Stimulated activated CD8-positive, alpha-beta memory T cell treated with anti-CD3 and anti-CD28 coated beads, Interleukin-7, amount 100 ng/mL, for 24 hours (primary cell): ENCODE measurements at places on chromosomes 6 and 20.

- no peak for DNase-seq
Observed at GRCh38 chr6:118677193-118677592, 25.8 kb upstream of the CEP85L start.

- no peak for DNase-seq
Observed at GRCh38 chr20:49983848-49984408, 1.1 kb downstream of the SNAI1 start.

DNA sequence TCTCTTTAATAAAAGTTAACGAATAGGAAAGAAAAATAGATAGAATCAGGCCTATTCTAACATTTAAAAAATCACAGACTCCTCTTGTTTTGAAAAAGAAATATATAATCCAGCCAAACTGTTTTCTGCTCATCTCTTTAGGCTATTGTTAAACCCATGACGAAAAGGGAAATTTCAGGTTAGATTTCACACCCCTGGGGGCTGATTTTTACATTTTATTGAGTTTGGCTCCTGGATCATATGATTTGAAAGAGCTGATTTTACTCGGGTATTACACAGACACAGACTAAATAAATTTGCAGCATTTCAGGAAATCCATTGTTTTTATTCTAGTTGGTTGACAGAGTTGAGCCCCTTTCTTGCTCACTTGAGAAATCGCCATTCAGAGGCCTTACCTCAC lies 135.8 kb upstream of the HMGCLL1 start:
- DNase-seq, result no peak

DNA sequence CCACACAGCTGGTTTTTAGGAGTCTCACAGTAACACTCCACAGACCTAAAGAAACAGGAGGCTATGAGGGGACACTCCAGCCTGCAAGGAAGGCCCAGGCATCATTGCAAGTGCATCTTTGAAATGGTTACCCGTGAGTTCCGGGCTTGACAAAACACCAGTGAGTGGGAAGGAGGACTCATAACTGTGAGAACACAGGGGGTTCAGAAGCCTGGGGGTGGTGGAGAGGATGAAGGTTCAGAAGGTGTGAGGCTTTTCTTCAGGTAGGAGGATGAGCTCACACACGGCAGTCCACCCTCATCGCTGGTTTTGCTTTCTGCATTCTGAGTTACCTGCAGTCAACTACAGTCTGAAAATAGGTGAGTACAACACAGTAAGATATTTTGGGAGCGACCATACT lies 39.9 kb downstream of the MAP7 start:
- DNase-seq, result no peak

DNA sequence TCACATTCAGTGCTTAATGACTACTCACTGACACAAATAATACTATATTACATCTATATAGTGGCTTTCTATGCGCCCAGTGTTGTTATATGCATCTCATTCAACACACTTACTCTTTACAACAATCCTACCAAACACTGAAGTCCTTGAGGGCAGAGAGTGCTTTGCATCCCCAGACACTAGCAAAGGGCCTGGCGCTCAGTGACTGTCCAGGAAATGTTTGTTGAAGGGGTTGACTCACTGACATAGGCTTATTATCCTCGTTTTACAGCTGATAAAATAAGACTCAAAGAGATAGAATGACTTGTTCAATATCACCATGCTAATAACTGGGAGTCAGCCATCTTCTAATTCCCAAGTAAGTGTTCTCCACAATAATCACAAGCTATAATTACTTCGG lies 163.3 kb downstream of the ARHGAP18 start:
- no peak for DNase-seq

GRCh38 chr20:12051206-12052163 lies 133.8 kb downstream of the BTBD3 start:
- DNase-seq, result no peak

DNA sequence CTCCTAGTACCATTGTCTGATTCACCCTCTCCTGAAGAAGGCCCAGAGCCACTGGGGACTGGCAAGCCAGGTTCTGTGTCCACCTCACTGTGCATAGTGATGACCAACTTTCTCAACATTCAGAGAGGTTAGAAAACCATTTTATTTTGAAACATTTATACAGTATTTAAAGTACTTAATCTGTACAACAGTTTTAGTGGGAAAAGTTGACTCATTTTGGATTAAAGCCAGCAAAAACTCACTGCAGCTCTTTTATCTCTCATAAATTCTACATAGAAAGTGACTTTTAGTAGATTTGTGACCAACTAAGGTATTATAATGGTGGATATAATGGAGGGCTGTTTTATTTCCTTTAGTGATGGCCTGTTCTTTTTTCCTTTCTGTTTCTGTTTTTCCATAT lies 9.7 kb downstream of the TULP4 start:
- DNase-seq, result no peak

GRCh38 chr6:108742041-108742440 lies 106.2 kb upstream of the ARMC2 start:
- no peak for DNase-seq

DNA sequence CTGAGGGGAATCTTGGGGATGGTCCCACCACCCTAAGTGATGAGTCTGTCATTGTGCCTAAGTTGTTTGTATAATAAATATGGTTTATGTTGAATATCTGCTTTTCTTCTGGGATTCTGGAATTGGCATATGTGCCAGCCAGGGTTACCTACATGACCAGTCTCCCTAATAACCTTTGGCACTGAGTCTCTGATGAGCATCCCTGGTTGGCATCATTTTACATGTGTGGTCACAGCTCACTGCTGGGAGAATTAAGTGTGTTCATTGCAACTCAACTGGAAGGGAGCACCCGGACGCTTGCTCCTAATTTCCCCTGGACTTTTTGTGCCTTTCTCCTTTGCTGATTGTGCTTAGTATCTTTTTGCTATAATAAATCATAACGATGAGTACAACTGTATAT lies 8.1 kb downstream of the SMAP1 start:
- DNase-seq, result no peak

GRCh38 chr6:127516662-127517273 lies 2.4 kb downstream of the MTCL3 start:
- DNase-seq, result no peak

DNA sequence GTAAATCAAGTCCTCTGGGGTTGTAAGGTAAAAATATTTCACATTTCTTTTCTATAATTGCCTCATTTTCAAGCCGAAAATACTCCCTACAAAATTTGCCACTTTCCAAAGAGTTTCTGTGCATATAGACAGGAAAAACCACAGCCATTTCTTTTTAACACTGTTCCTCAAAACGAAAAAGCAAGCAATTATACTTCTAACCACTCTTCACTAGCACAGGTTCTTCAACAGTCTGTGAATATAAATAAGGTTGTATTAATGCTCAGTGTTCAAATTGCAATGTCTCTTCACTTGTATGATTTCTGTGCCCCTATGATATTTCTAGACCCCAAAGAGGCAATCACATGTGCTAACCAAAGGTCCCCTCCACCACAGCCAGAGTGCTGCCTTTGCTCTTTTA lies 206.0 kb downstream of the SIM1 start:
- no peak for DNase-seq

GRCh38 chr6:169930799-169931198 lies 179.4 kb downstream of the ERMARD start:
- DNase-seq, result no peak

GRCh38 chr6:47230579-47230978 lies 79.1 kb downstream of the TNFRSF21 start:
- DNase-seq, result no peak

GRCh38 chr6:73964241-73964854 lies 268.3 kb downstream of the CD109 start:
- no peak for DNase-seq

GRCh38 chr20:12053353-12053752 lies 135.7 kb downstream of the BTBD3 start:
- no peak for DNase-seq

DNA sequence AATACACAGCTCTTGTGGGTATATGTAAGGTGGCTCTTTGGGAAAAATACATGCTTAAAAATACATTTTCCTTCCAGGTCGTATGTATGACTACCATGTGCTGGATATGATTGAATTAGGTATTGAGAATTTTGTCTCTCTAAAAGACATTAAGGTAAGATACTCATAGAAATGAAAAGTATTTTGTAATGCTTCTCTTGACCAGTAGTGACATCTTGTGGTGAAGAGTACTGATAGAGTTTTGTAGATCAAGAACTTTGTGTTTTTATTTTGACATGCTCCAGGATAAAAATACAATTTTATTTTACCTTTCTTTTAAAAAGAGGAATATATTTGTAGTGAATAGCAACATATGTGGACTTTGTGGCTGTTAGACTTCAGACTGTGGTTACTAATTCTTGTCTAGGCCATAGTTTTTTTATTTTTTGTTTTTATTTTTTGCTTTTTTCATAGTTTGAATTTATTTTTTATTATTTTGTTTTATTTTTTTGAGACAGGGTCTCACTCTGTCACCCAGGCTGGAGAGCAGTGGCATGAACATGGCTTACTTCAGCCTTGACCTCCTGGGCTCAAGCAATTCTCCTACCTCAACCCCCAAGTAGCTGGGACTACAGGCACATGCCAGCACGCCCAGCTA lies 17.9 kb downstream of the RPF2 start:
- no peak for DNase-seq

- no peak for DNase-seq
Observed at GRCh38 chr6:36136034-36136433, 5.7 kb downstream of the MAPK13 start.

- no peak for DNase-seq
Observed at GRCh38 chr6:43054206-43054943, 724 bp upstream of the CUL7 start.

DNA sequence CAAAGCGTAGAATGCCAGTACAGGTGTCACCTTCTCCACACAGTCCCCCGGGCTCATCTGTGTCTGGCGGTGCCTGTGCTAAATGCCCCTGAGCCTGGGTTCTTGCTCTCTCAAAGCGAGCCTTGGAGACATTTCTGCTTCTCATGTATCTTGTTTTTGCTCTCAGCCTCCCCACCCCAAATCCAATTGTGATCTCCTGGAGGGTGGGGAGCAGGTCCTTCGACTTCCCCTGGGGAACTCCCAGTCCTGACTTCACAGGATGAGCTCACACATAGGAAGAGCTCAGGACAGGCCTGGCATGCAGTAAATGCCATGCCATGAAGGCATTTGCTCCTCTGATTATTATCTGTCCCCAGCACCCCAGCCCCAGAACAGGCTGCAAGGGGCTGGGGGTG lies 58.1 kb downstream of the NOL4L start:
- DNase-seq, result no peak

DNA sequence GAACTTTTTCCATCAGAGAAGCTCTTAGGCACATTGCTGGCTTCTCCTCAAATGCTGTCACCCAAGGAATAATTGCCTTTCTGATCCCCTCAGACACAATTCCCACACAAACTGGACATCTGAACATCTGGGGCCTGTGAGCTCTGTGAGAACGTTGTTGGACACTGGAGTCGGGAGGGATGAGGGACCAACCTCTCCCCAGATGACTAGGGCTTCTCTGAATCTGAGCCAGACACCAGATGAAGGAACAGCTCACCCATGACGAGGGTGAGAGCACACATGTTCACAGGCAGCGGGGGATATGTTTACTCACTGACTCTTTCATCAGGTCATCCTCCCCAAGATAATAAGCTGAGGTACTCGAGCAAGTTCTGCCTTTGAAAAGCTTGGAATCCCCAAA lies 283.9 kb upstream of the SUPT3H start:
- DNase-seq, result no peak

GRCh38 chr20:11041396-11041795 lies 367.6 kb upstream of the JAG1 start:
- no peak for DNase-seq

- DNase-seq, result no peak
Observed at GRCh38 chr6:135176464-135176863, 4.6 kb upstream of the MYB start.

DNA sequence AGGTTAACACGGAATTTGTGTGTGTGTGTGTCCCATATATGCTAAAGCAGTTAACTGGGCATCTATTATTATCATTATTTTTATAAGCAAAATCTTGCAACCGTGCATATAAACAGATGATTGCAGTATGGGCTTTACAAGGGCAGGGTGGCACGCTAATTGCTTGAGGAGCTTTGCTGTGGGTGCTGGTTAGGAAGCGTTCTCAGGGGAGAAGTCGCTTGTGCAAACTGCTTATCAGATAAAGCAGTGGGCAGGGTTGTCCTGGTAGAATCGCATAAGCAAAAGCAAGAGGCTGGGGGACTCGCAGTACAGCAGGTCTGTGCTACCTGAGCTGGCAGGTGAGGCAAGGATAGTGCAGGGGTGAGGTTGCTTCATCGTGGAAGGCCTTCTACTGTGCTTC lies 9.7 kb upstream of the CCN6 start:
- DNase-seq, result no peak

DNA sequence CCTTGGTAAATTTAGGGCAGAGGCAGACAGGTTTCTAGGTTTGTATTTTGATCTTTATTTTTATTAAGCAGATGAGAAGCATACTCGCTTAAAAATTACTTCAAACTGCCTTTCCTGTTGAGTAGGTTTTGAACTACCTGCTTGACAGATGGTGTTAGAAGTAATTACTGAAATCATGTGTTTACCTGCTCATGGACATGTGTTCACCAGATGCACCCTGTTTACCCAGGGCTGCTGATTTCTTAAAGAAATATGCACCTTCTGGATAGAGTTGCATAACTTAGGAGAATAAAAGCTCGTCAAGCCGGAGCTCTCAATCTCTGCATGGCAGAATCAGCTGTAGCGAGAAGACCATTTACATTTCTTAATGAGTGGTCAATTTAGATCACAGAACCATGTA lies 165.1 kb downstream of the CDKAL1 start:
- no peak for DNase-seq

DNA sequence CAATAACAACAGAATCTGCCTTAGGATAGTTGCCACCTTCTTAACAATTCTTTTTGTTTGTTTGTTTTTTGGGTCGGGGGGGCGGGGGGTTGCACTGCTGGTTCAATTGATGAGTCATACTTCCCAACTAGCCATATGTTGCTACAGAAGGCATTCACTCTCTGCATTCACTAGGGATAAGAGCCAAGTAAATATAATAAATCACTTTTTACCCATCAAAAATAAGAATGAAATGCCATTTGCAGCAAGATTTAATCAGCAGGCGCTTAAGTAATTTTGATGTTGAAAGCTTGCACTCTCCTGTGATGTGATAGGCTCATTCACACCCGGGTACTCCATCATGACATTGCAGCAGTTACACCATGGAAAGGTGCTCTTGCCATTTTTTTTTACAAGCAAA lies 209.8 kb downstream of the HIVEP2 start:
- DNase-seq, result no peak

DNA sequence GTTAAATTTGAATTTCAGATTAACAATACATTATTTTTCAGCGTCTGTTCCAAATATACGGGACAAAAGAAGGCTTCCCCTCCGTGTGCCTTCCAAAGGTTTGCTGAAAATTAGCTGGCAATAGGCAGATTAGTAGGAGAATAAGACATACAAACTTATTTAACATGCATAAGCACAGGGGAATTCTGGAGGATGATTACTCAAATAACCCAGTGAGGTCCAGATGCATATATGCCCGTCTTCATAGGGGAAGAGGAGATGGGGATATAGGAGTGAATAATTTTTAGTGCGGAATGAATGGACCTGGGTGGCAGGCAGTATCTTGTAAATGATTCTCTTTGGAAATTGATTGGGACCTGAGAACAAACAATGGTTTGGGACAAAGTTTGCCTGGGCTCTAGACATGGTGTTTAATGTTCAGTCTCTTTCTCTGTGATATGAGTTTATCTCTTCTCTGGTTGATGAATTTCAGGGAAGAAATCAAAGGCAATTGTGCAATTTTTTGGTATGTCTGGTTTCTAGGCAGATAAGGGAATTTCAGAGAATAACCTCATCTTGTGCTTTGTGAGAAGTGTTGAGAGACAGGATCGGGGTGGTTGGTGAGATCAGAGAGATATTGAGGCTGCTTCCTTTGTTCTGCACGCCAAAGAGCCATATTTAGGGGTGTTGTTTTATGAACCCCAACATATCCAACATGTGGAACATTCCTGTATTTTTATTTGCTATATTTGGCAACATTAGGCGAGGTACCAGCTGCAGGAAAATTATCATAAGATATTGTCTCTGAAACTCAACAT lies 63.7 kb downstream of the MKKS start:
- DNase-seq, result no peak
